M059J (cell line): ENCODE measurements at places on chromosomes 6 and 20. TPM values are rescaled to one million over a fixed set of nuclear protein-coding genes. Genes with fewer than 3 reads are reported as not detected.

SAMD3 gene
- 2.8 and 4.2 TPM in 2 replicates for total RNA-seq

VWA7 gene
- total RNA-seq: 0.94 and 1.8 TPM in 2 replicates

PSMB1 gene
- 834 and 922 TPM in 2 replicates for total RNA-seq

AGPAT4 gene
- total RNA-seq: 12.0 and 20.5 TPM in 2 replicates
